Stimulated activated CD4-positive, alpha-beta T cell treated with anti-CD3 and anti-CD28 coated beads, Interleukin-2, amount 100 ng/mL, for 24 hours (primary cell): ENCODE measurements at places on chromosomes 3 and 15.

- DNase-seq, result no peak
These were observed 18.5 kb upstream of the LMCD1 start for GRCh38 chr3:8482960-8483665.

GRCh38 chr3:129020691-129021090 lies 19.6 kb downstream of the EFCC1 start:
- DNase-seq, result no peak

- DNase-seq, result no peak
These were observed 47.8 kb downstream of the IQGAP1 start for GRCh38 chr15:90435652-90436337.

- DNase-seq, result no peak
These were observed 50.3 kb upstream of the TCF12 start for GRCh38 chr15:56868170-56868569.

GRCh38 chr3:186653080-186653707 lies 12.6 kb upstream of the HRG start:
- DNase-seq, result no peak

DNA sequence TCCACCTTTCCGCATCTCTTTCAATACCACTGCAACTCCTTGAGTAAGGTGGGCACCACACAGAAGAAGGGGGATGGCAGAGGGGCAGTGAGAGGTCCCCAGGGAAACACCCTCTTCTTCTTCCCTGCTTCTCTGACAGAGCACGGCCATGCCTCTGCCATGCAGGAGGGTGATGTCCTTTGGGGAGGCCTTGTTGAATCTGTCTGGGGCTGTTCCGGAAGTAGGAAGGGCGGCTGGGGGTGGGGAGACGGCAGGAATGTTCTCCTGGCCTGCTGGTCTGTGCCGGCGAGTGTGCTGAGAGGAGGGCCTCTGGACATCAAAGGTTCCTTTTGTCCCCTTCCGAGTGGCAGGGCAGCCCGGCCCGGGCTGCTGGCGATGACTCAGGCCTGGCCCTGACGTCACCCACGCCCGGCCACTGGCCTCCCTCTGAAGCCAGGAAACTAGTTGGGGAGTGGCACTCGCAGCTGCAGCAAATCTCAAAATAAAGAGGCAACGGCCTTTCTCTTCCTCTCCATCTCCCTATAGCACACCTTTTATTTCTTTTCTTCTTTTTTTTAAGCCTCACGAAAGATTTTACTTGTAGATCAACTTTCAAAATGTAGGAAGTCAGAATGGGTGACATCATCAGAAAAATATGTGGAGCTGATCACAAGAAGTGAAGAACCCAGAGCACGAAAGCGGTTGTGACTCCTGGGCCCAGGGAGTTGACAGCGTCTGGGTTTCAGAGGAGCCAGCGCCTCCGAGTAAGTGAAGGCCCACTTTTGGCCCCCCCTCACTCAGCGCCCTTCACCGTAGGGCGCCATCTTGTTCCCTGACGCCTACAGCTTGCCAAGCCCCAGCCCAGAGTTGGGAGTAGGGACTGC lies at the start of gene ZBTB38:
Gene ZBTB38, plus strand, starts transcription at position 443 of the 863 bp plus-strand sequence. CDS start 73,885 bp downstream, outside the sequence.
- DNase-seq, result no peak

DNA sequence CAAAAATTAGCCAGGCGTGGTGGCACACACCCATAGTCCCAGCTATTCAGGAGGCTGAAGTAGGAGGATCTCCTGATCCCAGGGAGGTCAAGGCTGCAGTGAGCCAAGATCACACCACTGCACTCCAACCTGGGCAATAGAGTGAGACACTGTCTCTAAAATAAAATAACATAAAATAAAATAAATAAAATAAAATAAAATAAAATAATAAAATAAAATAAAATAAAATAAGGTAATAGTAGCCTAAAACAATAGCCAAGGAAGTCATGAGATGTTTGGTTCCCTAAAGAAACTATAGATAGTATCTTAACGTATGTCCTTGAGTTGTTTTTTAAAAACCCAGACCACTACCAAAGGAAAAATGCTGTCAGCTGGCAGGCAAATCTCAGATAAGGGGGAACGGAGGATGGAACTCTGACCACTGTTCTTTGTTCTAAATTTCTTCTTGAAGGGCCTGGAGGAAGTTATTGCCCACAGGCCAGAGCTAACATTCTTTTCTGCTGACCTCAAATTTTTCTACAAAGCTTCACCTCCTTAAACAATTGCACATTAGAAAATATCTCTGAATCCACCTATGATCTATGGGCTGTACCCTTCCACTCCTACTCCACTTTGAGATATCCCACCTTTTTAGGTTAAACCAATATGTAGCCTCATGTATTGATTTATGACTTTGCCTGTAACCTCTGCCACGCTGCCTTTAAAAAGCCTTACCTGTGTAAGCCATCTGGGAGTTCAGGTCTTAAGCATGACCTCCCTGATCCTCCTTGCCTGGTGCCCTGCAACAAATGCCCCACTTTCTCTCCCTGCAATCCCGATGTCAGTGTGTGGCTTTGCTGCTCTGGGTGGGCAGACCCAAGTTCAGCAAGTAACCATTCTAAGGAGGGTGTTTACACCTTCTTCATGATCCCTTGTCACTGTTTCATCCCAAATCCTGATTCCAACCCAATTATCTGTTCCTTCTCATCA lies 126.2 kb upstream of the BHLHE40 start:
- DNase-seq, result no peak

DNA sequence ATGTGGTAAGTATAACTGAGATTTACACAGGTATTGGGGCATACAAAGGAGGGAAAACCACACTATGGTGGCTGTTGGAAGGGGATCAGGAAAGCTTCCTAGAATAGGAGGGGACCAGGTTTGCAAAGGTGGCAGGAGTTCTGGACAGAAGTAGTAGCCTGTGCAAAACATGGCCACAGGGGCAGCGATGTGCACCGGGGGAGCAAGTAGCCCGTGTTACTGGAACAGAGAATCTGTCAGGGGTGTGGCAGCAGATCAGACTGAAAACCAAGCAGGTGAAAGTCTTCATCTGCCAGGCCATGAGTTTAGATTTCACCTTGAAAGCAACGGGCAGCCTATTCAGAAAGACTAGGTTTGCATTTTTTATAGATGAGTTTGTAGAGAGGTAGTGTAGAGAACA lies 182.3 kb upstream of the LPP start:
- DNase-seq, result no peak

DNA sequence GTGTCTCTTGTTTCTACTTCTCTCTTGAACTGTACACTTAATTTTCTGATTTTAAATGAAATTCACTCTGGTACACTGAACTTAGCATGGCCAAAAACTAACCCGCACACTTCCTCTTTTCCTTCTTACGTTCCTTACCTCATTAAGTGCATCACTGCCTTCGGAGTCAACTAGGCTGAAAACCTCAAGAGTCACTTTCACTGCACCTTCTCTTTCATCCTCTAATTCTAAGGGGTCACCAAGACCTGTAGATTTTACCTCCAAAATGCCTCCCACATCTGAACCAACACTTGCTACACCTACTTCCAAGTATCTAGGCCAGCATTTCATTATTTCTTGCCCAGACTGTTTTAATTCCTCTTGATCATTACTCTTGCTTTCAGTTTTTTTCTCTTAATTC lies 6.6 kb downstream of the CBLB start:
- DNase-seq, result no peak

DNA sequence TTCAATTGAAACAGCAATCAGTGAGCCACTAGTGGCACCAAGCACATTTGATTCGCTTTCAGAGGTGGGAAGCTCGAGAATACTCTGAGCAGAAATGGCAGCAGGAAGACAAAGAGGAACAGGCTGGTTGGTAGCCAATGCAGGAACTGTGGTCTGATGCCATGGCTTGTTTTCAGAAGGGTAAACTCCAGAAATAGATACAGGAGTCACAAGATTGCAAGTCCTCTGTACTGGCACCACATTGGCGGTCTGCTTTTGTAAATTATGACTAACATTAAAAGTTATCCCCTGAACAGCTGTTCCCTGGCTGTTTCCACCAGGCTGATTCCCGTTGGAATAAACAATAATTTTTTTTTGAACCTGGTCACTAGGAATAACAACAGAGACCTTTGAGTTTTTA lies 35.5 kb downstream of the USF3 start:
- no peak for DNase-seq

DNA sequence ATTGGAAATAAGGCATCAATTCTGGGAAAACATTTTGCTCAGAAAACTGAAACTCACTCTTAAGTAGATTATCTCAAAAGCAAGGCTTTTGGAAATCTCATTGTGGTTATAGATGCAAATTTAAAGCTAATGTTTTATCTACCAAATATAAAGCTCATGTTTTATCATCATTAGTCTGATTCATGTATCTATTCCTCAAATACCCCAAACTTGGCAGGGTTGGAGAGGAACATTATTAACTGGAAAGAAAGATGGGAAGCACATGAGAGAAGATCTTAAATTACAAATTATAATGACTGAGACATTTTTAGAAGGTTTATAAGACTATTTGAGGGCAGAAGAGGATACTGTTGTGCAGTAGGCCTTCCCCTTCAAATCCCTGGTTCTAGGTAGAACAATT lies 137.3 kb upstream of the TGFBR2 start:
- no peak for DNase-seq

DNA sequence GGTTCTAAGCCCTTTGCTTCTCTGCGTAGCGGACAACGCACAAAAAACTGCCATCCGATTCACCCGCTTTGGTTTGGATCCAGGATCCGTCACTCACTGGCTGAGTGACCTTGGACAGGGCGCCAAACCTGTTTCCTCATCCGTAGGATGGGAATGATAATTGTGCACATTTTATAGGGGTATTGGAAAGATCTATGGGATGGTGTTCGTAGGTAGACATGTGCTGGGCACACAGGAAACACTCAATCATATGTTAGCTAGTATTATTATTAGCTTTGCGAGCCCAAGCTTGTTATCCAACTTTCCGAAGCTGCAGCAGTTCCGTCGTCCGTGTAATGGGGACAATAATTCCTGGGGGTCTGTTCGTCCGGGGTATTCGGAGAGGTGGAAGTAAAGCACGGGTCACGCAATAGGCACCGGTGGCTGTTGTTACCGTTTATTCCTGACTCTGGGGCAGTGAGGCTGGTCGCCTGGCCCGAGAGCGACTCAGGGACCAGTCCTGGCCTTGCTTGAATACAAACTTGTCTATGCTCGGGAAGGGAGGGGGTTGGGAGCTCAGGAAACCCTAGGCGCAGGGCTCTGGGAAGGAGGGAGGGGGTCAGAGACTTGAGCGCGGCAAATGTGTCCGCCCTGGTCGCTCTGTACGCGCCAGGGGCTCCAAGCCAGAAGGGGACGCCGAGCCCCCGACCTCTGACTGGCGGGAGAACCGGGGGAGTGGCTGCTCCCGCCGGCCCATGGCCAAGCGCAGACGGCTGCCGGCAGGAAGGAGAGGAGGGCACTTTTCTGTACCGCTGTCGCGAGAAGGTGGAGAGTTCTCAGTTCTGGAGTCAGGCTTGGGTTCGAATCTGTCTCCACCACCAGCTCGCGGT lies 1.3 kb downstream of the SPSB4 start:
- no peak for DNase-seq

DNA sequence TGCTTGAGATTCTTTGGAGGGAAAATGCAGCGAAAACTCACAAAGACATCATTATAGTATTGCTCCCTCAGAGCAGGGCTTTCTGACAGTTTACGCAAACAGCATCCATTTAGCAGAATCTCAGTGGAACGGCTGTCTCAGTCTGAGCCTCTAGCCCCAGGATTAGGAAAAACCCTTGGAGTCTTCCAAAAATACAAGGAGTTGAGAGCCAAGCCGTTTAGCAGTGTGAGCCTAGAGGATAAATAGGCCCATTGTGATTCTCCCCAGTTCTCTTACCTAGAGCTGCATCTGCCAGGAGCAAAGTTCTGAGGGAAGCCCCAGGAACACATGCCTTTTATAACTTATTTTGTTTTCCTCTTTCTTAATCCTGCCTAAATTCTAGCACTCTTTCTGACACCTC lies 359.6 kb downstream of the NTRK3 start:
- DNase-seq, result no peak

DNA sequence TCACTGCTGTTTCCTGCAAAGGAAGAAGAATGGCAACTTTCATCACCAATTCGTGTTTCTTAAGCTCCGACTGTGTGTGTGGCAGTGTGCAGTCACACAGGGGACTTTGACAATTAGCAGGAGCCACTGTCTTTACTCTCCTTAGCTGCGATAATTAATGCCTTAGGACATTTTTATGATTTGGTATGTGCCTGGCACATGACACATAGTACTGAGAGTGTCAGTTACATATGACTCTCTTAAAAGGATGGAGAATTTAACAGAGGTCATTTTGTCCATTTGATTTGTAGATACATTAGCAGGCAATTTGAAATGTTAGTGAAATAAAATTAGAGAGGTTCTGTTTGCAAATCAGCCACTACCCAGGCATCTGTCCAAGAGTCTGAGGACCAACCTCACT lies 128.9 kb upstream of the VEPH1 start:
- no peak for DNase-seq

DNA sequence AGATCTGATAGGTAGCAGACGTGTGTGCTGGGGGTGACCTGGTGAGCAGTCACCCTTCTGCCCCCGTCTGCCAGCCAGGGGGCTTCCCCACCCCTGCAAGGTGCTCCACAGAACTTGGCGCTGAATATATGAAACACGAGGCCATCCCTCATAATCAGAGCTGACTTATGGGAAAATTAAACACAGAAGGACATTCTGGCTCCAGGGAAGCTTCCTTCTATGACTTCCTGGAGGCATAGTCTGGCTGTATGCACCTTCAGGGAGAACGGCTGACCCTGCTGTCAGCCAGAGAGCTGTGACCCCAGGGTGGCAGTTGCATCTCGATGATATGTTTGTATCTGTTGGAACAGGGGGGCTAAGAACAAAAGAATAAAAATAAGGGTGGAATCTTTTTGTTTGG lies 26.6 kb upstream of the MRPS22 start:
- no peak for DNase-seq

GRCh38 chr3:133159498-133160475 lies 121.6 kb downstream of the TMEM108 start:
- no peak for DNase-seq

GRCh38 chr15:56428821-56429458 lies 36.0 kb downstream of the MNS1 start:
- no peak for DNase-seq

DNA sequence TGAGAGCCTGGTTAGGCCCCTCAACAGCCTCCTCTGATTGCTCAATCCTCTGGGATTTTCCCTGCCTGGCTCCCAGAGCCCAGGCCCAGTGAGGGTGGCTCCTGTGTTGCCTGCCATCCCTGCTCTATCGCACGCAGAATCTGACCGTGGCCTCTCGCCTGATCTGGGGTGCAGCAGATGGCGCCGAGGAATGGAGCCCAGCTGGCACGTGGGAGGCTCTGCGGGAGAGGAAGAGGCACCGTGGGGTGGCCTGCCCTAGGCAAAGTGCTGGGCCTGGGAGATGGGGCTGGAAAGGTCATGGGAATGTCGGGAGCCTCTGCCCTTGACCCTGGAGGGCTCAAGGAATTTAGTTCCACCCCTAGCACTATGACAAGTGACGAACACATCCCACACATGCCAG lies 10.3 kb downstream of the SV2B start:
- DNase-seq, result no peak

GRCh38 chr3:20316238-20316637 lies 130.2 kb upstream of the SGO1 start:
- no peak for DNase-seq
